ENCODE measurements at places on chromosomes 3 and 15.

DNA sequence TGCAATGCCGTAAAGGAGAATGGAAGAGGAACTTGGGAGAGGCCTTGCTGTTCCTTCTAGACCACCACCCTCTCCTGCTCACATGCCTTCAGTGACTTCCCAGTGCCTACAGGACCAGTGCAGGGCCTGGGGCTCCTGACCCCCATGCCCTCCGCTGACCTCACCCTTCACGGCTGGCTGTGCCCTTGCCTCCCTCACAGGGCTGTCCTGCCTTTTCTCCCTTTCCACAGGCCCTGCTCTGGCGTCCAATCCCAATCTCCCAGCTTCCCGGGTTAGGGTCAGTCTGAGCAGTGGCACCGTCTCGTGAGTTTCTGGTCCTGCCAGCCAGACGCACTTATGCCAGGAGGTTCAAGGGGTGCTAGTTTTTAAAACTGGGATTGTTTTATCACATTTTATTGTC is 110.4 kb downstream of the WNT7A start:
- no peak for DNase-seq

- DNase-seq, result no peak
Observed at GRCh38 chr3:5314897-5315296, 127.4 kb downstream of the EDEM1 start.

- no peak for DNase-seq
Observed at GRCh38 chr15:62301993-62302675, 137.0 kb upstream of the C2CD4B start.

GRCh38 chr3:5581743-5582142 is 394.2 kb downstream of the EDEM1 start:
- no peak for DNase-seq

- no peak for DNase-seq
Observed at GRCh38 chr3:100570811-100571210, 38.6 kb upstream of the ADGRG7 start.

DNA sequence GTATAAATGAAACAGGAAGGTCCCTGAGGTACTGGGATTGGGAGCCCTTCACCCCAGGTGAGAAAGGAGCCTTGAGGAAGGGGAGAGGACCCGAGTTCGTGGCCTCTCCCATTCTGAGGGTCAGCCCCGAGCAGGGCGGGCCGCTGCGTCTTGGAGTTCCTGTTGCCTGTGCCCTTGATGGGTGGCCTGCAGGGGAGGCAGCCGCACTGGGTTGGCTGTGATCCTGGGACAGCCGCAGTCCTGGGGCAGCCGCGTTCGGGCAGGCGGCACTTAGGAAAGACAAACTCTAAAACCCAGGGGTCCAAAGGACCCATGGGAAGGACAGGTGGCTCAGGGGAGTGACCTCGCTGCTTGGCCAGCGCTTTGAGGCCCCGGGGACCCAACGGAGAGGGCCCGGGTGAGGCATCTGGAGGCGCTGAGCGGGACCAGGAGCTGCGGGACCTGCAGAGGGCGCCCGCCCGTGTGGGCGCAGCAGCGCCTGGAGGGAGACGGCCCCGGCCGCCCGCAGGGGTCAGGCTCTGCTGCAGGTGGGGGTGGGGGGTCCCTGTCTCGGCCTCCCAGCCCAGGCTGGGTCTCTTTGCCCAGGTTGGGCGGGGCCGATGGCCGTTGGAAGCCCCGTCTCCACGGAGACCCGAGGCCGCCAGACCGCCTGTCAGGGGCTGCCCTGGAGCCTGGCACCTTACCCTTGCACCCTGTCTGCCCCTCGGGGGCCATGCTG is 65.1 kb downstream of the HMCES start:
- DNase-seq, result peak; percentile 83

- no peak for DNase-seq
Observed at GRCh38 chr15:29888646-29889045, 66.4 kb upstream of the TJP1 start.

All from D341Med (cell line).